ENCODE measurements at places on chromosomes 3 and 15.

DNA sequence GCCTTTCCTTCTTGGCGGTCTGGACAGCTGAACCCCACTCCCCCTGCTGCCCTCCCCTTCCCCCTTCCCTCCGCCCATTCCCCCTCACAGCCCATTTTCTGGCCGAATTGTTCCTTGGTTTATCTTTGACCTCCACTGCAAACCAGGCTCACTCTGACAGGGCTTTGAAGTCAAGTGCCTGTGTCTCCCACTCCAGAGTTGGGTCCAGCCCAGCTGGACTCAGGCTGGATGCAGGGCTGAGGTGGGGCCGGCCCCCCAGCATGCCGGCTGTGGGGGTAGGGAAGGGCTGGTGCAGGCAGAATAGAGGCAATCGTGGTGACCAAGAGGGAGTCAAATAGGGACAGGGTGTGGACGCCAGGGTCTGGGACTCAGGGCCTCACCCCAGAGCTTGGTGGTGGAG is 57.0 kb upstream of the MRPS22 start:
- DNase-seq: no peak

- no peak for DNase-seq
Observed at GRCh38 chr3:107416138-107416537, 38.9 kb downstream of the CCDC54 start.

DNA sequence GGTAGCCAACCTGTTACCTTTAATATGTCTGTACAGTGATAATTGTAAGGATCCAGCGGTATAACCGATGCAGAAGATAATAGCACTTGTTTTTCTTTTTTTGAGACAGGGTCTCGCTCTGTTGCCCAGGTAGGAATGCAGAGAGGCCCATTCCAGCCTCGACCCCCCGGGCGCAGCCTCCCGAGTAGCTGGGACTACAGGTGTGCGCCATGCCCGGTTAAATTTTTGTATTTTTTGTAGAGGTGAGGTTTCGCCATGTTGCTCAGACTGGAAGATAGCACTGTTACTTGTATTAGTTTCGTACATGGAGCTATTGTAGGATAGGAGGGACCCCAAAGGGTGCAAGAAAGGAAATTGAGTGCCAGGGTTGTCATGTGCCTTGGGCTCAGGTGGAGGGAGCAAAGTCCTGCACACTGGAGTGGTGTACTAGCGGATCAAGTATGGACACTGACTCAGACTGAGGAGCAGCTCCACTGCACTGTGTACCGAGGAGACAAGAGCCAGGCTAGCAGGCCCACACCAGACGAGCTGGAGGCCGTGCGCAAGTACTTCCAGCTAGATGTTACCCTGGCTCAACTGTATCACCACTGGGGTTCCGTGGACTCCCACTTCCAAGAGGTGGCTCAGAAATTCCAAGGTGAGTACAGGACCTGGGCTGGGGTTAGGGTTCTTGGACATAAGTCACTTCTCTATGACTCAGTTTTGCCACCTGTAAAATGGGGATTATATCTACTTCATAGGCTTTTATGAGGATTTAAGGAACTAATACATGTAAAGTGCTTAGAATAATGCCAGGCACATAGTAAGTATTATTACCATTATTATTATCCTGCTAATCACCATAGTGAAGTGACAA is 1.0 kb downstream of the OGG1 start:
- no peak for DNase-seq

GRCh38 chr15:57784081-57784511 is 77.6 kb downstream of the POLR2M start:
- DNase-seq: no peak

- DNase-seq: no peak
Observed at GRCh38 chr15:77143616-77144015, 72.7 kb upstream of the TSPAN3 start.

GRCh38 chr15:25783607-25784540 is 79.3 kb downstream of the ATP10A start:
- no peak for DNase-seq

- no peak for DNase-seq
Observed at GRCh38 chr3:9736831-9737230, 5.3 kb downstream of the BRPF1 start.

- no peak for DNase-seq
Observed at GRCh38 chr3:113249111-113249510, 37.8 kb downstream of the BOC start.

All from stimulated activated CD4-positive, alpha-beta T cell treated with anti-CD3 and anti-CD28 coated beads, TNF-alpha, amount 100 ng/mL, for 24 hours (primary cell).